ENCODE measurements at places on chromosomes 5 and 9.

GRCh38 chr5:1037123-1037670 is 28.6 kb downstream of the NKD2 start:
- DNase-seq, result no peak

- no peak for DNase-seq
These were observed 176.2 kb downstream of the ICE1 start for GRCh38 chr5:5598547-5599113.

- DNase-seq, result no peak
These were observed 9.1 kb upstream of the PJA2 start for GRCh38 chr5:109418712-109419352.

DNA sequence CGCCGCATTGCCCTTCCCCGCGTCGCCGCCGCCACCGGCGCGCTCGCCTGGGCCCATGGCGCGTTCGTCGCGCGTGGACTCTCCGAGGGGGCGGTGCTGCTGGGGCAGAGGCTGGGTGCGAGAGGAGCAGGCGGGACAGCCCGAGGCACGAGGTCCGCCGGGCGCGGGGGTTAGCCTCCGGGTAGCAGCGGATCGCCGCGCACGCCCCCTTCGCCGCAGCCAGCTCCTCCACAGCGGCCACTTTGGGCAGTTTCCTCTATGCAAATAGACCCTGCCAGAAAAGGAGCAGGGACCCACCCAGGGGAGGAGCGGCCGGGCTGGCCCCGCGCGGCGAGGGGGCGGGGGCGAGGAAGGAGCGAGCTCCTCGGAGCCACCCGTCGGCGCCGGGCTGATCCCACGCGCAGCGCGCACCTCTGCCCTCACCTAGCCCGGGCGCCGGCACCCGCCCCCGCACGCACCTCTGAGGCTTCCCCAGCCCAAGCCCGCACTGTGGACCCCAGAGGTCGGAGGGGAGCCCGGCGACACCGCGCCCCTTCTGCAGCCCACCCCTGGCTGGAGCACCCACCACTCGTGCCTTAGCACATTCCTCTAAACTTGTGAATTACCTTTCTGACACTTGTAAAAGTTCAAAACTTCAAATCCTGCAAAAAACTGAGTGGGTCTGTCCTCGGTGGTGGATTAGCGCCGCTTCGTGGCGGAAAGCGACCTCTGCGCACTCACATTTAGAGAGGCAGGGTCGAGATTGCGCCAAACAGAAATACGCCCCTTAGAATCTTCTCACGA is at the start of gene COL23A1:
TSS of gene COL23A1 (minus strand) at position 253 of the 783 bp plus-strand sequence.
- peak; percentile 68 for DNase-seq

- DNase-seq, result no peak
These were observed 176.1 kb downstream of the PCSK1 start for GRCh38 chr5:96256795-96257470.

DNA sequence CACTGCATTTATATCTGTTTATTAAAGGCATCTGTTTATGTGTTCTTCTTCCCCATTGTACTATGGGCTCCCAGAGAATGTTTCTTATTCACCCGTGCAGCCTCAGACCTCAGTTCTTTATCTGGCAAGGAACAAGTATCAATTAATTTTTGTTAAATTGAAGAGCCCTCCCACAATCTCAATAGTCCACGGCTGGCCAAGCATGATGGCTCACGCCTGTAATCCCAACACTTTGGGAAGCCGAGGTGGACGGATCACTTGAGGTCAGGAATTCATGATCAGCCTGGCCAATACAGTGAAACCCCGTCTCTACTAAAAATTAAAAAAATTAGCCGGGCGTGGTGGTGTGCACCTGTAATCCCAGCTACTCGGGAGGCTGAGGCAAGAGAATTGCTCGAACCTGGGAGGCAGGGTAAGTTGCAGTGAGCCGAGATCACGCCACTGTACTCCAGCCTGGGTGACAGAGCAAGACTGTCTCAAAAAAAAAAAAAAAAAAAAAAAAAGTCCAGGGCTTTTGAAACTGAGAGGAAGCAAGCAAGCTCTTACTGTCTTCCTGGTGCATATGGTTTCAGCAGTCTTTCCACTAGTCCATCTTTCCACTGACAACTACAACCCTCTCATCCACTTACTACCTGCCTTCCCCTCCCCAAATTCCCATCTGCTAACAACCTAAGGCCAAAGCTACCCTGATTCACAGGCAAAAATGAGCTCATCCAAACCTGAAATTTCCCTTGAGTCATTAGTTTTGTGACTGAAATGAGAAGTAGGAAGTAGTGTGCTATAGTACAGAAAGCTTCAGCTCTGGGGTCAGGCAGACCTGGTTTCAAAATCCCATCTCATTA is 2.3 kb upstream of the HK3 start:
- DNase-seq, result no peak

GRCh38 chr5:18761801-18762200 is 1127.5 kb downstream of the TAF11L14 start:
- no peak for DNase-seq

DNA sequence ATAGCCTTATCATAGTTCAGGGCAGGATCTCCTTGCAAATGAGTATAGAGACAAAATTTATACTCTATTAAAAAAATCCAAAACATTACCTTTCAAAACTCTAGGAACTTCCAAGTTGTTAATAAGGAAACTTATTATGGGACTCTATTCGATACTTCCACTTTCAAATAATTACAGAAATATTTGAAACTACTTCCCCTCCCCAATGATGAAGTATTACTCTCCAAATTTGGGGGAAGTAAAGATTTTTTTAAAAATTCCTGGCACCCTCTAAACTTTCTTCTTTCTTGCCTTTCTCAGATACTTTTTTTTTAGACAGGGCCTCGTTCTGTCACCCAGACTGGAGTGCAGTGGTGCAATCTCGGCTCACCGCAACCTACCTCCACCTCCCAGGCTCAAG is 35.1 kb downstream of the ANXA2R start:
- no peak for DNase-seq

GRCh38 chr9:137417161-137418021 is 5.6 kb downstream of the EXD3 start:
- no peak for DNase-seq

DNA sequence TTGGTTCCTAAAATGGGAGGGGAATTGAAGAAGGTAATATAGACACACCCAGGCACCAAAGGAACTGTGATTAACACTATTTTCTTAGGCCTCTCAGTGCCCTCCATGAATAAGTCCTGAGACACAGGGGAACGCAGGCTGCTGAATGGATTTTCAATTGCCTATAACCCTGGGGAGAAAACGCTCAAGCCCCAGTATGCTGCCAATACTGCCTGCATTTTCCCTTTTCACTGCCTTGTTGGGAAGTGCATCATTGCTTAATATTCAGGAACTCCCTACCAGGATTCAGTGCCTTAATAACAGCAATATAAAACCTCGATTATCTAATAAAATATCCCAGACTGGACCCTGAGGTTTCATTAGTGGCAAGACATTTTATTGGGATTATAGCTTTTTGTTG is 25.4 kb downstream of the APBA1 start:
- DNase-seq, result no peak
